Inflammatory macrophage (primary cell): ENCODE measurements at places on chromosomes 2 and 18.

GRCh38 chr2:110107092-110108079 lies 8.2 kb downstream of the MALL start:
- no peak for DNase-seq

DNA sequence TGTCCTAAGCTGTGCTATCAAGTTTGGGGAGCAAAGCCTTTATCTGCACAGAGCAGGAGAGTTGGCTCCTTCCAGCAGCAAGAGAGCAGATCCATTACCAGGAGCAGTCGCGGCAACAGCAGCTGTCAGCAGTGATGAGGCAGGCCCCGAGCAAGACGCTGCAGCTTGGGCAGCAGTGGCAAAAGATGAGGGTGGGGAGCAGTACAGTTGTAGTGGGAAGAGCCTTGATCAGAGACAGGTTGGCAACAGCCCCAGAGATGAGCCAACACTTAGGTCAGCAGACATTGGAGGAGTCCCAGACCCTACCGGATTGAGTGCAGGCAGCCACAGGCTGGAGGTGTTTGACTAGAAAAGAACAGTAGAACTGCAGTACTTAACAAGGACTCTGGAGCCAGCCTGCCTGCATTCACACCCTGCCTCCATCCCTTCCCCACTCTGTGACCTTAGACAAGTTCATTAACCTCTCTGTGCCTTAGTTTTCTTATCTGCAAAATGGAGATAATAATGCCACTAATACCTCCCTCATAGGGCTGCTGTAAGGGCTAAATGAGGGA lies 117.1 kb upstream of the SERTAD2 start:
- no peak for DNase-seq

GRCh38 chr2:172878260-172878659 lies 142.6 kb downstream of the RAPGEF4 start:
- DNase-seq, result no peak

- DNase-seq, result no peak
Observed at GRCh38 chr2:209600341-209601171, 171.1 kb upstream of the UNC80 start.

GRCh38 chr2:220533485-220533884 lies 906.1 kb downstream of the SLC4A3 start:
- no peak for DNase-seq

DNA sequence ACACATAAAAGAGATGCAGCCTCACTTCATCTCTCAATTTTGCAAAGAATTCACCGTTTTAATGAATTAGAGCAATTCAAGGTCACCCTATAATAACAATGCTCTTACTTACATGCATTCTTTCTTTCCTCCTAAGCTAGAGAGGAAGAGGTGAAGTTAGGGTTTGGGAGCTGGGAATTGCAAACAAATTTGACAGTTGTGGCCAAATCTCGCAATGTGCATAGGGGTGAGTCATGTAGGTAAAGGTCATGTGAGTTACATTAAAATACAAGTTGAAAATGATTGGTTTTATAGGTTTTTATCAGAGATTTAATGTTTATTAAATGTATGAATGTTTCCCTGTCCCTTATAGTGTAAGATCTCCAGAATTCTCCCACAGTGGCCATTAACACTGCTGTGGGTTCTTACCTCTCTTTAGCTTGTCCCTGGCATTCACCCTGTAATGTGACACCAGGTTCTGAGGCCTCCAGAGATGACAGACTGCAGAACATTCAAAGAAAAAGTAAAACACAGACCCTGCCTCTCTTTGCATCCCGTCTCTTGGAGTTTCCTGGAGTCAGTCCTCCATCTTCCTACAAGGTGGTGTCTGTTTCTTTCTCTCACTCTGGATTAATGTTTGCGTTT lies 53.7 kb upstream of the LGALSL start:
- no peak for DNase-seq

GRCh38 chr2:201406077-201406662 lies 45.1 kb downstream of the TRAK2 start:
- peak; percentile 87 for DNase-seq

- DNase-seq, result no peak
Observed at GRCh38 chr18:55136258-55136657, 177.0 kb upstream of the CCDC68 start.

DNA sequence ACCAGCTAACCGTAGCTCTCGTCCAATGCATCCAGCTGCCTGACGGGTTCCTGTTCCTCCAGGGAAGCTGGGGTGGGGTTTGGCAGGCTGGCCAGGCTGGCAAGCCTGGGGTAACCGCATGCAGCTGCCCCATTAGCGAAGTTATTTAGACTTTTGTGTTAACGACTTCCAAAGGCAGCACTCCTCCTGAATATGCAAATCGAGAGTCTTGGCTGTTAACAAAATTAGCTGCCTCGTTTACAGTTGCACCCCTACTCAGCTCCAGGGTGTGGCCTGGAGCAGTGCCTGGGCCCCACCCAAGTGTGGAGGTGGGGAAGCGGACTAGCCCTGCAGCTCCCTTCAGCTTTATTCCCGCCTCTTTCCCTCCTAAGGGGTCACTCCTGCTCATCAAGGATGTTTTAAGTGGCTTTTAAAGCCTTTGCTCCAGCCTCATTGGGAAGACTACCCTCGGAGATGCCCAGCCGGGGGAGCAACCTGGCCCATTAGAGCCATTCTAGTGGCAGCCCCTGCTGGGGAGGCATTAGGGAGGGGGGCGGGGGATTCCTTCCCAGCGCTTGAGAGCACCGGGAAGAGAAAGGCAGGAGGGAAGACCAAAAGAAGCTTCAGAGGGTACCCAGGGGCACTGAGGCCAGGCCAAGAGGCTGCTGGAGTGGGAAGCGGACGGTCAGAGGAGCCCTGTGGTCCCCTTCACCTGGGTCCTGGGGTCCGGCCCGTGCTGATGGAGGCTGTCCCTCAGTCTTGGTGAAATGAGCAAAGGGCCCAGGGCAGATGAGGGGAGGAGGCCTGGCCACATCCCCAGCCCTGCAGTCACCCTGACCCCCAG lies 204.1 kb downstream of the CELF4 start:
- DNase-seq, result no peak

DNA sequence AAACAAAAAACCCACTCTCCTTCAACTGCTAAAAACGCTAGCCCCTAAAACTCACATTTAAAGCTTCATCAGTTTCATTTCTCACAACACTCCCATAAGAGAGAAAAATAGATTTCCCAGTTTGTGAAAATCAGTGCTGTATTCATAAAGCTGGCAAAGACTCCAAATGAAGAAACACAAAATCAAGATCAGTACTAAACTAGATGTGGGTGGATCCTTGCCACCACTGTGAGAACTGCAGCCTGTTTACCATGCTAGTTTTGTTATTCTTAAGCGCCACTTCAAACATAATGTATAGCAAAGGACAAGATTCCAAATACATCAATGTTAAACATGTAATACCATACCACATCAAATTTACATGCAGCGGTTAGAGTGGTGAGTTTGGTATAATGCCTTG lies 104.5 kb upstream of the CCDC150 start:
- no peak for DNase-seq

DNA sequence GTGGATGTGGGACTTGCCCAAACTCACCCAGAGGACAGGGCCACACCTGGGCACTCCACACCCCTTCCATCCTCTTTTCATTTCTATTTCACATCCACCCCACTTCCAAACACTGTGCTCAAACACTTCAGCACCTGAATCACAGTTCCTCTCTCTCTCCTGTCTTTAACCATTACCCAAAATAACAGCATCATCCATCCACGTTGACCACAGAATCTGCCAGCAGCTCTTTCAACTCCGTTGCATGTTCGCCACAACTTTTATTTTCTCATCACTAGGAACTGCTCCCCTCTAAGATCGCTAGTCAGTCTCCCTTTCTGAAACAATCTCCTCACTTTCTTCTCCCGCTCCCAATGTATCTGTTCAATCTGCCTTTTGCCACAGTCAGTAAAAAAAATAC lies 121.6 kb upstream of the HNRNPA3 start:
- no peak for DNase-seq

DNA sequence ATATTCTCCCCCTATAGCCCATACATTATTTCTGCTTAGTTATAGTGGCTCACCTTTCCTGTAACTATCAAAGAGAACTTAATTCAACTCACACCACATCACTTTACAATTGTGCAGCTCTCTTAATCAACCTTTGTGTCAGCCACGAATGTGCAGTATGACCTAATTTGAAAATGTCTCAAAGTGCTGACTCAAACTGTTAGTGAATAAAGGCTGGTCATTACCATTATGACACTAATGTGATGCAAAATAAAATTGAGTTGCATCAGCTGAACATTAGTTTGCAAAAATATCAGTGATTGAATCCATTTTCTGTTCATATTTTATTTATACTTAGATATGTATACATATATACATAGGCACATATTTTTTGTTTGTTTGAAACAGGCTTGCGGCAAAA lies 251.8 kb downstream of the MEIS1 start:
- no peak for DNase-seq

- no peak for DNase-seq
Observed at GRCh38 chr2:227717687-227718567, at the start of gene SLC19A3. TSS of gene SLC19A3 (minus strand) at chr2:227718028. CDS start at chr2:227702318, 15,710 bp downstream.

DNA sequence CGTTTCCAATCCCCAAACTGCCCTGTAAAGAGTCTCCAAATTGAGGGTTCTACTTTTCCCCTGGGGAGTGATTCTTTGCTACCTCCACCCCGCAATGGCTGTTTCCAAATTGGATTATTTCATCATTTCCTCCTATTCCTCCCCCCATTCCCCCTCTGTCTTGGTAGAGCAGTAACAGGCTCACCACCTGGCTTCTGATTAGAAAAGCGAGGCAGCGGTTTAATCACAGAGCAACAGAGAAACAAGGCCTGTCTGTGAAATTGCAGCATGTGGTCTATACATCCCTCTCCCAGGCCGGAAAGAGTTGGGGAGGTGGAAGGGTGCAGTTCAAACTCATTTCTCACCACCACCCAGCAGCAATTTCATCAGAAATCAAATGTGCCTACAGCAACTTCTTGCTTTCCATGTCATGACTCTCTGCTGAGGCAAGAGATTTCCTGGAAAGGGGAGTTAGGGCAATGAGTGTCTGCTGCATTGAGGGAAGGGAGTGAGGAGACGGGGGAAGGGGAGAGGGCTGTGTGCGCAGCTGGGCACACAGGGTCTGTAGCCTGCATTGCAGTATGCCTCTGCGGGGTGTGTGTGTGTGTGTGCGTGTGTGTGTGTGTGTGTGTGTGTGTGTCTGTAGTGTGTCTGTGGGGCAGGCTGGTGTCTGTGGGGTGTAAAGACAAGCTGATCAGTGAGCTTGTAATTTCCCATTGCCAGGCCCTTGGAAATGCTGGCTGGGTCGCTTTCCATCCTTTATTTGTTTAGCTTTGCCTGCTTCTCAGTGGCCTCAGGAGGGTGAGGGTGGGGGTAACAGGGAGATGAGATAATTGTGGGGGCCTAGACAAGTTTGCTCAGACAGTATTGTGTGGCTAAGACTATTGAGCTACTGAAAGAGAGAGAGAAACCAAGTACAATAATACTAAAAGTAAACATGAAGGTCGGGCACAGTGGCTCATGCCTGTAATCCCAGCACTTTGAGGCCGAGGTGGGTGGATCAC lies 13.5 kb upstream of the IGFBP2 start:
- DNase-seq, result peak; percentile 65

DNA sequence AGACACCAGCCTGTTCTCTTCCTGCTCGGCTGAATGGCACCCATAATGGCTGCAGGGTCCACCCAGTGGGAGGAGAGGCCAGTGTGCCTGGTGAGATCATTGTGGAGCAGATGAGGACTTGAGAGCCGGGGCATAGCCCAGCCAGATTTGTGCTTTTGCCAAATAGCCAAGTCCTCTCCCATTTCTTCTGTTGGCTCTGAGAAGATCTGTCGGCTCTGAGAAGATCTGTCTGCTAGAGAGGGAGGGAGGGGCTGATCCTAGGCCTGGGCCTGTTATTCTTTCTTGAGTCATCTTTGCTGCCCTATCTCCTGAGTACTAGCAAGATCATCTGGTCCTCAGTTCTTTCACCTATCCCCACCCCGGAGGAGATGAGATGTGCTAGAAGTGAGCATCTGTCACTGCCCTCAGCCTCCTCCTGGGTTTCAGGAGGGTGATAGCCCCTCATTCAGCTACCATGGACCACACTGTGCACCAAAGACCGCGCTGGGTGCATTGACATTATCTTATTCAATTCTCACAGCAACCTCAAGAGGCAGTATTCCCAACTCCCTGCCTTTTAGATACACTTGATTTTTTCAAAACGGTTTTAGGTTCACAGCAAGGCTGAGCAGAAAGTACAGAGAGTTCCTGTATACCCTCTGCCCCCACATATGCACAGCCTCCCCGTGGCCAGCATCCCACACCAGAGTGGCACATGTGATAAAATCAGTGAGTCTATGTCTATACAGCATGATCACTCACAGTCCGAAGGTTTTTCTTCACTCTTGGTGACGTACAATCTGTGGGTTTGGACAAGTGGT lies 98.6 kb downstream of the CAPN13 start:
- no peak for DNase-seq

DNA sequence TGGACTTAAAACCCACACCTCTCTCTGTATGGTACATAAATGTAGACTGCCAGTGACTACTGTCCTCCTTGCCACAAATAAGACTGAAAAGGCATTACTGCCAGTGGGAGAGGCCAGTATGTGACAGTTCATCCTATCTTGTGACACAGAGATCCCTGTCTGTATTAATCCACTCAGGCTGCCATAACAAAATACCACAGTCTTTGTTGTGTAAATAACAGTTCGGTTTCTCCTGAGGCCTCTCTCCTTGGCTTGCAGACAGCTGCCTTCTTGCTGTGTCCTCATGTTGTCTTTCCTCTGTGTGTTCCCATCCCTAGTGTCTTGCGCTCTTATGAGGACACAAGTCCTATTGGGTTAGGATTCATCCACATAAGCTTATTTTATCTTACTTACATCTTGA lies 46.4 kb upstream of the IL1RL1 start:
- DNase-seq, result no peak

GRCh38 chr18:23998820-23999219 lies 15.7 kb upstream of the TTC39C start:
- no peak for DNase-seq

- DNase-seq, result peak; percentile 63
Observed at GRCh38 chr2:106566050-106566449, 78.9 kb downstream of the CD8B2 start.

DNA sequence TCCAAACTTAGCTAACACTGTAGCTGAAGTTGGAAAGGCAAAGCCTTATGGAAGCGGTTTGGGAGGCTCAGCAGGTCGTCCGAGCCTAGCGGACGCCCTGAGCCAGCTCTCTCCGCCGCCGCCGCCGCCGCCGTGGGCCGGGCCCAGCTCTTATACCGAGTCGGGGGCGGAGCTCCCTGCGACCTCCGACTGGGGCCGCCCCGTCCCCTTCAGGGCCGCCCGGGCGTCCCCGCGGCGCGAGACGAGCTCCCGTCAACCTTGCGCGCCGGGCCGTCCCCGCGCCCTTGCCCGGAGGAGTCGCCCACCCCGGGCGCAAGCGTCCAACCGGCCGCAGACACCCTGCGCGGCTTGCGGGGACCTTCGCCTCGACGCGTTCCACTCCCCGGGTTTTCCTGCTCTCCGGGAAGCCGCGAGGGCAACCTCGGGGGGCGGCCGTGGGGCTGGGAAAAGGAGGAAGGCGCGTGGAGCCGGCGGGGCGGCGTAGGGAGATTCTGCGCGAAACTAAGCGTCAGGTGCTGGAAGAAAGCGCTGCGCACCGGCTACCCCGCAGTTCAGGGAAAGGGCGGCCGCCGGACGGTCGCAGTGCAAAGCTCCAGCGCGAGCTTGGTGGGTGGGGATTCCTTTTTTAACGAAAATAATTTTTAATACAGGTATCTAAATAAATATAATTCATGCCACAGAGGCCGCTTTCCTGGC lies at the start of gene SLC40A1:
Gene SLC40A1, minus strand, starts transcription at position 129 of the 696 bp plus-strand sequence. CDS start 326 bp downstream, outside the sequence.
- peak; percentile 51 for DNase-seq
